ENCODE measurements at places on chromosomes 5 and 9.

DNA sequence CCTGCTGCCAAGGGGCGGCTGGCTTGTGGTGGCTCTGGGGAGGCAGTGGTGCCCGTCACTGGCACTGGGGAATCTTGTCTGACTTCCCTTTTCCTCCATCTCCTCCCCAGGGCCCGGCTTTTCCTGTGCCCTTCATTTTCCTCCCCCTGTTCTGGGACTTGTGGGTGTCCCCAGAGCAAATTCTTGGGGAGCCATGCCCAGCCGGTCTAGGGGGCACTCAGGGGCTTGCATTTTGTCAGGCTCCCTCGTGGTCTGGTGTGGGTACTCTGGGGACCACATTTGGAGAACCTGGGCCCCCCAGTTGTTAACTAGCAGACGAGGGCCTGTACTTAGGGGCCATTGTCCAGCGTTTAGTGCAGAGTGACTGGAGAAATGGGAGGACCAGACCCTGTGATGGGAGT lies 105.2 kb upstream of the IER5L start:
- DNase-seq, result no peak

DNA sequence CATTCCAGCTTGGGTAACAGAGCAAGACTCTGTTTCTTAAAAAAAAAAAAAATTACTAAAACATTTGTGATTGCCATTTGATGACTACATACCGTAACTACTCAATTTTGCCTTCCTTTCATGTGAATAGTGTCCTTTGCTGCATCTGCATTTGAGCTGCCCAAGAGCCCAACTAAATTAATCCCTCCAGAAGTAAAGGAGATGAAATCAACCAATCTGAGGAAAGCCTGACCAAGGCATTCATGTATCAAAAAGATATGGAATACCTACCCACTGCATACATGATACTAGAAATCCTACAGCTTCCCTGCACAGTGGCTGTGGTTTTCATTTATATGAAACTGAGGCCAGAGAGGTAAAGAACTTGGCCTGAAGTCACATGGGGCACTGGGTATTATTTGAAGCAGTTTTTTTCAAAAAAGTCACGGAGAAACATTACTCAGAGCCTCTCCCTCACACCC lies 177.5 kb downstream of the AOPEP start:
- no peak for DNase-seq

GRCh38 chr5:160463740-160464465 lies 42.2 kb downstream of the PTTG1 start:
- DNase-seq, result no peak

DNA sequence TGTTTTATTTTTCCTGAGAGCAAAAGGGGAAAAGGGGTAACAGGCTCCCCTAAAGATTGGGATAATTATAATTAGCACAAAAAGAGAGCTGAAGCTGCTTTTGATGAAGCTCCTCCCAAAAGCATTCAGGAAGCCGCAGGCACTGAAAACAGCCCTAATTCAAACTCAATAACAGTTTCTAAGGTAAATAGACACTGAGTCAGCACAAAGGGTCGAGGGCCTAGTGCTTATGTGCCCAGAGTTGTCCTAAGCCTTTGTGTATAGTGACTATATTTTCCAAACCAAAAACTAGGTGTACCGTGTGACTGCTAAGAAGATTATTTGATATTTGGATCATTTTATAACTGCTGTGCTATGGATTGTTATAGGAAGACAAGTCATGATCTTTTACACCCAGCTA lies 67.7 kb downstream of the HMHB1 start:
- no peak for DNase-seq

- no peak for DNase-seq
Observed at GRCh38 chr9:84111726-84112125, 131.1 kb downstream of the RMI1 start.

DNA sequence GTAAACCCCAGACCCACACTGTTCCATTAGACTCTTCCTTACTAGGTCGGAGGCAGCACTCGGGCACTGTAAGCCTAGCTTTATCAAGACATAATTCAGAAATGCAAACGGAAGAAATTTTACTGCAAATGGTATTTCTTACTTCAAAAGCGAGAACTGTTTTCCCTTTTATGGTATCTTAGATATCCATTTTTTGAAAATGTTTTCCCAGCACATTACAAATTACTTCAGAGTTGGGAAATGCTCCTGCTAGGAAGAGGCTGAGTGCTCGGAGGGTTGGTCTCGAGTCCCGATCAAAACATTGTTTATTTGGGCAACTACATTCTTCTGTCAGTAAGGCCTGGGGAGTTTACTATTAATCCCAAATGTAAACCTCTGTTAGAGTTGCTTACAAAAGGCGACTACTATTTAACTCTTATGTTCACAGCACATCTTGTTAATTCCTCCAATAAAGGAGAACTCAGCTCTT lies 332.9 kb downstream of the CWC27 start:
- no peak for DNase-seq

DNA sequence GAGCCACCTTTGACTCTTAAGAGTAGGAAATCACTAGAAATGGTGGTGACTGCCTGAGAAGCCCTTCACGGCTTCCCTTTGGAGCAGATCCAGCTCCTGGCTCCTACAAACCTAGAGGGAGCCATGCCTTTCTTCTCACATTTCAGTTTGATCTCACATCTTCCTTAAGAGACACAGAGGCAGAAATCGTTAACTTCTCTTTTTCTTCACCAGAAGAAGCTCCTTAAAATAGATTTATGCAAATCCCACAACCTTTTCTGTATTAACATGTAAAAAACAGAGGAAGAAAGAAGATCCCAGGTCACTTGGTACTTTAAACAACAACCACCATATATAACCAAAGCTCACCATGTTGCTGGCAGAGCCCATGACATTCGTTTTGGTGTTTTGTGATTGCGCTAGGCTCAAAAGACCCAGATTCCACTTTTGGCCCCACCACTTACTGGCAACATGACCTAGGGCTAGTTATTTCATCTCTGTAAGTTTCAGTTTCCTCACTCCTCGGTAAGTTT lies 29.6 kb downstream of the PAX5 start:
- DNase-seq, result no peak
